Right ventricle myocardium superior (tissue), 1 donor: ENCODE measurements at places on chromosomes 6 and 20.

- no peak for DNase-seq
Measured at GRCh38 chr6:2891768-2892170, 11.3 kb downstream of the SERPINB9 start.

DNA sequence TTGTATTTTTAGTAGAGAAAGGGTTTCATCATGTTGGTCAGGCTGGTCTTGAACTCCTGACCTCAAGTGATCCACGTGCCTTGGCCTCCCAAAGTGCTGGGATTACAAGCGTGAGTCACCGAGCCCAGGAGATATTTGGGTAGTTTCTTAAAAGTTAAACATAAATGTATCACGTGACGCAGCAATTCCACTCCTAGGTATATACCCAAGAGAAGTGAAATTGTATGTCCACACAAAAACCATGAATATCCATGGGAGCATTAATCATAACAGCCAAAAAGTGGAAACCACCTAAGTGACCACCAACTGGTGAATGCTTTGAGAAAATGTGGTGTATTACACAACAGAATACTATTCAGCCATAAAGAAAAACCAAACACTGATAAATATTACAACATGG is 164.8 kb downstream of the MRPL14 start:
- DNase-seq = no peak

GRCh38 chr6:163491737-163492300 is 77.3 kb downstream of the QKI start:
- no peak for DNase-seq

- no peak for DNase-seq
Measured at GRCh38 chr20:31237763-31238162, 19.7 kb upstream of the DEFB115 start.

- no peak for DNase-seq
Measured at GRCh38 chr6:112683106-112683505, 336.0 kb downstream of the RFPL4B start.

GRCh38 chr6:73547036-73547435 is 26.2 kb upstream of the EEF1A1 start:
- DNase-seq = no peak

DNA sequence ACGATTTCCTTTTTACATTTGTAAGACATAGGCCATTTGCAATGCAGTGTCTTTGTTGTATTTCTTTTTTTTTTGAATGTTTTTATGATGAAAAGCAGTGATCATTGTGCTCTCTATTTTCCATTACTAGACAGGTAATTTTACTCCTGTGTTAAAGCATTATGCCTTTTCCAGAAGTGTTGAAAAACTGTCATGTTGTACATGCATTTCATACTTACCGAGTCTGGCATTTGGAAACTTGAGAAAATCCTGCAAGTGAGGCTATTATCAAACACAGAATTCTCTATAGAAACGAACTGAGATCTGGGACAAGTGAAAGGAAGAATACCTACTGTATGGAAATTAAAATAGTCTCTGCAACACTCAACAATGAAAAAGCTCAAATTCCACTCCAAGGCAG is 78.6 kb upstream of the CNR1 start:
- no peak for DNase-seq

GRCh38 chr6:73585566-73586415 is 65.0 kb upstream of the EEF1A1 start:
- no peak for DNase-seq

DNA sequence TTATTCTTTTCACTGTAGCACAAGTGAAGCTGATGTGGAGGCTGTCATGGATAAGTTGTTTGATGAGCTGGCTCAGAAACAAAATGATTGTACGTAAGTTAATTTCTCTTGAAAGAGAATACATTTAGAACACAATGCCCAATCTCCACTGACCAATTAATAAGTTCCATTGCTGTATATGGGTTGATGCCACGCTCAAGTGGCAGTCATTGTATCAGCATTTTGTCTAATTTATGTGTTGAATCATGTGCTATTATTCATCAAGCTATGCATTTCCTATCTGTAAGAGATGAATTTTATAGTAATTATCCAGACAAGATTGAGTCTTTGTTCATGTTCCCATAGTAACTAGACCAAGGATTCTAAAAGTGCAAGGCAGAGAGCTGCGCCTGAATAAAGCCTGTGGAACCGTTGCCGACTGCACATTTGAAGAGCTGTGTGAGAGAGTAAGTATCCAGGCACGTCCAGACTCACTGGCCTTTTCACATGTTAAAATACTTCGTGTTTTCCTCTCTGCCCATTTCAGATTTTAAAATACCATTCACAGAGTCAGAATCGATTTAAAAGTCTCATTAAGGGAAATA is 83.8 kb upstream of the FOXO3 start:
- no peak for DNase-seq

GRCh38 chr6:96582436-96582835 is 19.5 kb downstream of the FHL5 start:
- no peak for DNase-seq

GRCh38 chr6:35496036-35496840 is 641 bp downstream of the TEAD3 start:
- peak; percentile 55 for DNase-seq
